ENCODE measurements at places on chromosomes 3 and 15. TPM values are rescaled to one million over a fixed set of nuclear protein-coding genes. Genes with fewer than 3 reads are reported as not detected.

The SCG5 gene
- 2.3 TPM for total RNA-seq

The CPN2 gene
- total RNA-seq = not detected

The PYGO1 gene
- 7.9 TPM for total RNA-seq

The IL12A gene
- 0.94 TPM for total RNA-seq

The SOX14 gene
- total RNA-seq = not detected

The LRRC49 gene
- 8.3 TPM for total RNA-seq

The TEX55 gene
- total RNA-seq = not detected

The ARGFX gene
- not detected for total RNA-seq

The UBAP1L gene
- 0.29 TPM for total RNA-seq

The WDR93 gene
- 0.64 TPM for total RNA-seq
